AG04449 (cell line): ENCODE measurements at places on chromosomes 7 and 10.

GRCh38 chr7:27165089-27165995 lies at the start of gene HOXA9:
Gene HOXA9, minus strand, starts transcription at chr7:27165537. Its CDS starts 80 bp downstream, at chr7:27165457.
- peak; percentile 88 for DNase-seq

DNA sequence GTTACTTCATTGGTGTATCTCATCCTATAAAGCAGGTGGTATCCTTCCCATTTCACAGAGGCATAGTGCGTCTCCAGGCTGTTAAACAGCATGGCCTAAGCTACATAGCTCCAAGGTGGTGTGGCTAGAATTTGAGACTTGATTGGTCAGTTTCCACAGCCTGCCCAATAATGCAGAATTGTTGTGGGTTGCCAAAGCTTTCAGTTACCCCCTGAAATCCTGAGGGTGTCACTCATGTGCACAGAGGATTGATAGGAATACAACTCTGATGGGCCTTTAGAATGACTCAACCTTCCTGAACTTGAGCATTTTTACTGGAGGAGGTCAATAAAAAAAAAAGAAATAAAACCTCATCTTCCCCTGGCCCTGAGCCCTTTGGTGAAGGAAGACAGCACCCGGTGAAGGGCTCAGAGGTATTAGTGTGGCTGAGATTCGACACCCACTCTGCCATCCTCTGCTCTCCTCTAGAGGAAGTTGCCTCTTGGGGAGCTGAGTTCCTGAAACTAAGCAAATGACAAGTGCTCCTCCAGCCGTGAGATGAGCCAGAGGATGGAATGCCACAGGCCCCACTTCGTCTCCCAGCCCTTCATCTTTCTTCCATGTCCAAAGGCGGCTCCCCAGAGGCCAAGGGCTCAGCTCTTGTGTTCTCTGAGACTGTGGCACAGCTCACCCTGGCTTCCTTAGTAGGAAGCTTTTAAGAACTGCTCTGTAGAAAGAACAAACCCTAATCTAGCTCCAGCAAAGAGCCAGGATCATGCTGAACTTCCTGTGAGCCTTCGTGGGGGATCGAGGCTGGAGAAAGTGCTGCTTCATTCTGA lies 1.0 kb downstream of the ACSL5 start:
- DNase-seq = no peak

- no peak for DNase-seq
Measured at GRCh38 chr10:80924063-80924952, 386.6 kb downstream of the SH2D4B start.

DNA sequence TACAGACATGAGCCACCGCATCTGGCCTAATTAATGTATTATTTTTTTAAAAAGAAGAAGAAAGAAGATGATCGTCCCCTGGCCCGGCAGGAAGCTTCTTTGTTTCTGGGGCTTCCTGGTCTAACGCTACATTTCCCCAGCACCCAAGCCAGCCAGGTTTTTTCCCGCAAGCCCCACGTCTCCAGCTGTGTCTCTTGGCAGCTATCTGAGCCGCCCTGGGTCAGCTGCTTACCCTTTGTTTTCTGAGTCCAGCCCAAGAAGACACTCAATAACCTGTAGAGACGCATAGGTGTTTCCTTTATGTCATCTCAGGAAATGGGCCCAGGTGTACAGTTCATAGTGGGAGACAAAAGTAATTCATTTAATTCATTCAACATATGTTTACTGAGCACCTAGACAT lies 110.2 kb downstream of the MTPAP start:
- no peak for DNase-seq

GRCh38 chr7:154853727-154854095 lies 149.2 kb downstream of the PAXIP1 start:
- DNase-seq = no peak

GRCh38 chr10:92291921-92292845 lies 1.2 kb downstream of the MARCHF5 start:
- peak; percentile 12 for DNase-seq

GRCh38 chr10:35015843-35016408 lies 74.2 kb downstream of the CUL2 start:
- no peak for DNase-seq

- no peak for DNase-seq
Measured at GRCh38 chr7:151020231-151020630, 4.1 kb downstream of the ATG9B start.

- DNase-seq = no peak
Measured at GRCh38 chr7:121503039-121503438, 106.9 kb upstream of the FAM3C start.

- peak; percentile 12 for DNase-seq
Measured at GRCh38 chr10:91247360-91248111, 27.1 kb downstream of the PCGF5 start.

GRCh38 chr7:157806711-157807110 lies 469.9 kb downstream of the DNAJB6 start:
- DNase-seq = no peak

DNA sequence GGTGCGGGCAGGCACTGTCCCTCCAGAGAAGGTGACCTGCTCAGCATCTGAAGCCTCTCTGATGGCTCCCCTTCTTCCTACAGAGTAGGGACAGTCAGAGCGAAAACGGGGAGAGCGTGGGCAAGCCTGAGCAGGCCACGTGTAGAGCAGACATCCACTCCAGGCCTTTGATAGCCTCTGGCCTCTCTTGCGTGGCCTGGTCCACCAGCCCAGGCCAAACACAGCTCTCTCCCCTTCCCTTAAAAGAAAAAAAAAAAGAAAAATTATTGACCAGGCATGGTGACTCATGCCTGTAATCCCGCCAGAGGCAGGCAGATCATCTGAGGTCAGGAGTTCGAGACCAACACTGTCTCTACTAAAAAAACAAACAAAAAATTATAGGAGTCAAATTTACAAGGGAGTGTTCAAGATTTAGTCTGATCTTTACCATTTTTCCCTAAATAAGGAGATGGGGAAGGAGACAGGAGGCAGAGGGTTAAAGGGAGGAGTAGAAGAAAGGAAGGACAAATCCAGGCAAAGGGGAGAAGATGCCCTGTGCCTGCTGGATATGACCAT lies 84.8 kb downstream of the PLXNA4 start:
- no peak for DNase-seq

DNA sequence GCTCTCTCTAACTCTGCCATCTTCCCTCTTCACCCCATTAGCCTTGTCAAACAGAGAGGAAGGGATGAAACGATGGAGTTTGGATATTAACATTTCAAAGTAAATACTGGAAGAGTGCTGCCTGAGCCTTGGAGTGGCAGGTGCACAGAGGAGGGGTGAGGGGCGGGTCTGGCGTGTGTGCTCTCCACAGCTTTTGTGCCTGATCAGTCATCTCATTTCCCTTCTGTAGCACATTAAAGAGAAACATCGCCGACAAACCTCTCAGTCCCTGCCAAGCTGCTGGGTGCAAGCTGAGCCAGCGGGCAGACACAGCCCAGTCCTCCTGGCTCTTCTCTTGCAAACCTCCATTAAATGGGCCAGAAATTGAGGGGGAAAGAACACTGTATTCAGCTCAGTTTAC lies 76.2 kb downstream of the SLIT1 start:
- no peak for DNase-seq

DNA sequence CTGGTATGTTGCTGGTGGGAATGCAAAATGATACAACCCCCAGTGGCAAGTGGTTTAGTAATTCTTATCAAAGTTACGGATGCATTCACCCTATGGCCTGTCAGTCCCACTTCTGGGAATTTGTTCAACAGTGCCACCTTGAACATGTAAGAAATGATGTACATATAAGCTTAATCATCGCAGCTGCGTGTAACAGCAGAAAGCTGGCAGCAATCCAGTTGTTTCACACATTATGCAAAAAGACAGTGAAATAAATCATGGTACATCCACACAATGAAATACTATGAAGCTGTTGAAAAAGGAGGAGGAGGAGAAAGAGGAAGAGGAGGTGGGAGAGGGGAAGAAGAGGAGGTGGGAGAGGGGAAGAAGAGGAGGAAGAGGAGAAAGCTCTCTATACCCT lies 76.2 kb upstream of the MYL10 start:
- no peak for DNase-seq

DNA sequence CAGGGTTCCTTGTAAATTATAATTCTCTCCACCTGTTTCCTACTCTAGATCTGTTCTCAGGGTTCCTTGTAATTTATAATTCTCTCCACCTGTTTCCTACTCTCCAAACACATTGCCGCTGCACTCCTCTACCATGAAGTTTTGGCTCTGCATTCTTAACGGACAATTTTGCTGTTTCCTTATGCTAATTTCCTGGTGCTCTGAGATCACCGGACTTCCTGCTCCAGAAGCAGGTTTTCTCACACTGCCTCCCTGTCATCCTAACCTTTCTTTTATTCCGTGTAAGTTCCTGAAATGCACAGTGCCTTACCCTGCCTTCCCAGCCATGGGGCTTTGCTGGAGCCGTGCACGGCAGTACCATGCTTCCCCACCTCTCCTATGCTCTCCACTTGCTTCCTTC lies 256.8 kb downstream of the PLXNA4 start:
- DNase-seq = no peak

DNA sequence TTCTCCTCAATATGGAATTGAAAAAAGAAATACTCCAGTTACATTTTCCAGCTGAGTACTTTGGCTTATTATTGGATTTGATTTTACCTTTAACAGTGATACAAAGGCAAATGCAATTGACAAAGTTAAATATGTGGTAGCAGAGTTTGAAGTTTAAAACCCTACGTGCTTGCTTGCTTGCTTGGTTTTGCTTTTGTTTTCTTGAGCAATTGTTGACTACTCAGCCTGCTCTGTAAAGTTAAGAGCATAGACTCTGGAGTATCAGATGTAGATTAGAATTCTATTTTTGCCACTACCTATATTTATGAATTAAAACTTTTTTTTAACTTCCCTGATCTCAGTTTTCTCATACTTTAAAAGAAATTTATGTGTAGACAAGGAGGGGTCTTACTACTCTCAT lies 51.4 kb downstream of the PCDH15 start:
- DNase-seq = no peak

DNA sequence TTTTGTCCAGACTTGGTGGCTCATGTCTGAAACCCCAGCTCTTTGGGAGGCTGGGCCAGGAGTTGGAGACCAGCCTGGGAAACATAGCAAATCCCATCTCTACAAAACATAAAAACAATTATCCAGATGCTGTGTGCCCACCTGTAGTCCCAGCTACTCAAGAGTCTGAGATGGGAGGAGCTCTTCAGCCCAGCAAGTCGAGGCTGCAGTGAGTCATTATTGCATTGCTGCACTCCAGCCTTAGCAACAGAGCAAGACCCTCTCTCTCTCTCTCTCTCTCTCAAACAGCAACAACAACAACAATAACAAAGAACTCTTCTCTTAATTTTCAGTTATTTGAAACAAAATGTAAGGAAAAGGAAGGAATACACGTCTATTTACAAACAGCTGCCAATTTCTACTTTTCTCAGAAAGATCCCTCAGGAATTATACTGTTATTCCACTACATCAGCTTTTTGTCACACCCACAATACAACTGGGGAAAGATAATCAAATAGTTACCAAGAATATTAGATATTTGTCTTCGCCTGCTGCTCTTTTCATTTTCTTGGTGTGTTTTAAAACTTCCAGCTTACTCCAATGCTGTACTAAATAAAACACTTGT lies 5.1 kb upstream of the TSPAN12 start:
- DNase-seq = no peak

DNA sequence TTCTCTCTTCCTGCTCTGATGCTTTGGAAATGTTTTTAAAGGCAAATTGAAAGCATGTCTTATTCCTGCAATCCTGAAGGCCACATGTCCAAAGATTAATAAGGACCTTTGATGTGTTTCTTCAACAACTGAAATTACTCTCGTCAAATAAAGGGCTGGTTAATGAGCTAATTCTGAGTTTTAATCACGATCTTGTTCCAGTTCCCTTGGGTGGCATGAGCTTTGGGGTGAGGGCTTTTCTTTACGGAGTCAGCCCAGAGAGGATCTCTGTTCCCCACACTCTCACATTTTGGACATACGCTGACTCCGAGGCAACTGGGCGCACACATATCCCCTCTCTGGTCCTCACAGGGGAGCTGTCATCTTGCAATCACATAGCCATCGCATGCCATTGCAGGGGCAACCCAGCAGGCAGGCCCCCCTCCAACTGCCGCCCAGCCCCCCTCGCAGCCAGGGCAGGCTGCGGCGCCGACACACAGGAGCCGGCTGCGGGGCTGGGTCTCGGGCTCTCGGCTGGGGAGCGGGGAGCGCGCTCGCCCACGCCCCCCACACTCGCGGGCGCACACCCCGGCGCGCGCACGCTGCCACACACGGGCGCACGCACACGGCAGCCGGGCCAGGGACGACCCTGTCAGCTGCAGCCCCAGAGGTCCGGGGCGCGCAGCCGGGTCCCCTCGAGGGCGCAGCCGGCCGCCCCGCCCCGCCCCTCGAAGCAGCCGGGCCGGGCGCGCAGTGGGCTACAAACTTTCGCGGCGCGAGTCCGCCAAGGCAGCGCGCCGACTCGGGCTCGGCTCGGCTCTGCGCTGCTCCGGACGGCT lies at the start of gene GDF10:
TSS of gene GDF10 (plus strand) at position 587 of the 818 bp plus-strand sequence. CDS start 455 bp downstream, outside the sequence.
- no peak for DNase-seq

DNA sequence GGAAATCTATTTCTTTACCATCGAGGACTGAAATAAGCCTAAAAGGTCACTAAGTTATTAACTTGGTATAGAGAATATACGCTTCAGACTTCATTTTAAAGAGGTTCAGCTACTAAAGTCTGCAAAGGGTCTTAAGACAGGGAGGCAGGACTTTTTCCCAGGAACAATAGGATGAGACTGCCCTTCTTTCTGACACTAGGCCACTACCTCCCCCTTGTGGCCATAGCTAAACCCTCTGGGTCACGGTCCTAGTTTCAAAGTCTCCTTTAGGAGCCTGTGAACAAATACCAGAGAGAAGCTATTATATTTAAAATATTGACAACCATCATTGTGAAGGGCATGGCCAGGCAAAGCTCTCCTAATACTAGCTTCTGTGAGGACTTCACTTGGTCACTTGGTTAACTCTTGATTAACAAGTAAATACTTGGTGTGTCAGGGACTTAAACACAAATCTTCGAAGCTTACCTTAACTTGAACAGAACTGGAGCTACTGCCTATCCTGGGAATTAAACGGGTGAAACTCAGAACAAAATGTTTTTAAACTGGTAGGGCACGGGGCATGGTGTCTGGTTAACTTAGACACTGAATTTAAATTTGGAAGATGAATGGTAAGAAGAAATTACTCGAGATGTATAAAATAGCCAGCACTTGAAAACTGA lies 75.6 kb downstream of the CCDC6 start:
- DNase-seq = no peak

GRCh38 chr7:88321694-88322093 lies 15.0 kb upstream of the STEAP4 start:
- DNase-seq = no peak

DNA sequence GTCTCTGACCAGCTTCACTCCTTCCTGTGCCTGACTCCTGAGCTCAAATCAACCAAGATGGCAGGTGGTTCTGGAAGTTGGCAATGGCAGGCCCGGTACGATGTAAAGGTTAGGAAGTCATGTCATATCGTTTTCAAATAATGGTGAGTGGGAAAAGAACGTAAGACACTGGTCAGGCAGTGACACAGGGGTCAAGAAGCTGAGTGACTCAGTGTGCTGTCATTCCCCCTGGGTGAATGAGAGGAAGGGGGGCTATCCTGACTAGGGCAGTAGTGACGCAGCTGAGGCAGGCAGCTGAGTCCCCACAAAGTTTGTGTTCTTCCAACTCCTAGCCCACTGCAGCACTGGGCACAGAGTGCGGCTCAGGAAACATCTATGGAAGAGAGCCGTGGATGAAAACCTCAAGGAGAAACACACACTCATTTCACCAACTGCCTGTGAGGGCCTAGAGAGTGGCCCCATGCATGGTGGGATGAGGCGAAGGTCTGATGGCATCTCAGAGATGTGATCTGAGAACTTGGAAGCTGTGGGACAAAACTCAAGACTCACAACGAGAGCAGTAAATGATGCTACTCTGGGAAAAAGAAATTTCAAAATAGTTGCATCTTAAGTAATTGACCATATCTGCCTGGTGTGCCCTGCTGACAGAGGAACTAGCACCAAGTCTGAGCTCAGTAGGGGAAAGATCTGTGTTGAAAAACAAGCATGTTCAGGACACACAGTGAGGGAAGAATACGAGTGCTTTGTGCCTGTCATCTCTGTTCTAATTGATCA lies 23.2 kb downstream of the CREB3L2 start:
- peak; percentile 84 for DNase-seq
